Ascending aorta (tissue), 2 donors: ENCODE measurements at places on chromosomes 7 and 10. TPM values are rescaled to one million over a fixed set of nuclear protein-coding genes. Genes with fewer than 3 reads are reported as not detected.
A peak's percentile ranks its signal among the peaks of the same experiment; 100 is the strongest.

Gene OPALIN
- total RNA-seq, result not detected

Gene UNCX
- not detected for total RNA-seq

- no peaks in the 10 kb centered on the region for H3K27me3 ChIP-seq
- H3K27ac ChIP-seq, result peak overlapping the region; percentile 12
- DNase-seq, result no peak
- peak overlapping the region; percentile 63 for H3K4me3 ChIP-seq
- H3K4me1 ChIP-seq, result peaks cover 6% of the 10 kb centered on the region
- no peaks in the 10 kb centered on the region for H3K36me3 ChIP-seq
These were observed 52.7 kb downstream of the RBM17 start for GRCh38 chr10:6141296-6142151.

DNA sequence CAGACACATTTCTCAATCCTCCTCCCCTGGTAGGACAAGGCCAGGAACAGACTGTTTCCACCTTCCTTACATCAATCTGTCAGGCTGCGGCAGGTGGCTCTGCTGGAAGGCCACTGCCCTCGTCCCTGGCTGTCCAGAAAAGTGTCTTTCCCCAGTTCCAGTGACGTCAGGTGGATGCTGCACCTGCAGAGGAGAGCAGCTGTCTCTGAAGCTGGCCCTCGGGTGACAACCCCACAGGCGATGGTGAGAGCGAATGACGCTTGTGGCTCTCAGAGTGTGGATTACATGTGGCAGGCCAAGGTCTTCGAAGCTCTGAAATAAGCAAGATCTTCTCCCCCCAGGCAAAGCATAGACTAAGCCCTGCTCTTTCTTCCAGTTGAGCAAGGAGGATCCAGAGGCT is 146.9 kb upstream of the RET start:
- no peaks in the 10 kb centered on the region for H3K4me1 ChIP-seq
- DNase-seq, result no peak
- no peaks in the 10 kb centered on the region for H3K36me3 ChIP-seq
- no peak overlapping the region for H3K4me3 ChIP-seq
- no peak overlapping the region for H3K27ac ChIP-seq

GRCh38 chr10:114541081-114541796 is 116.8 kb downstream of the ABLIM1 start:
- H3K27me3 ChIP-seq, result no peaks in the 10 kb centered on the region
- H3K4me1 ChIP-seq, result no peaks in the 10 kb centered on the region
- H3K4me3 ChIP-seq, result no peak overlapping the region
- peak overlapping the region; percentile 63 for H3K27ac ChIP-seq
- H3K36me3 ChIP-seq, result no peaks in the 10 kb centered on the region

GRCh38 chr10:97596101-97597082 is 6.9 kb downstream of the C10orf62 start:
- H3K4me3 ChIP-seq, result no peak overlapping the region
- peak; percentile 56 for DNase-seq
- peaks cover 49% of the 10 kb centered on the region for H3K4me1 ChIP-seq
- no peaks in the 10 kb centered on the region for H3K36me3 ChIP-seq
- H3K27me3 ChIP-seq, result no peaks in the 10 kb centered on the region
- peak overlapping the region; percentile 99 for H3K27ac ChIP-seq

- no peak for DNase-seq
- H3K36me3 ChIP-seq, result no peaks in the 10 kb centered on the region
- H3K27ac ChIP-seq, result no peak overlapping the region
- H3K4me3 ChIP-seq, result no peak overlapping the region
- H3K4me1 ChIP-seq, result no peaks in the 10 kb centered on the region
These were observed 22.6 kb downstream of the TMEM254 start for GRCh38 chr10:80100861-80101695.

DNA sequence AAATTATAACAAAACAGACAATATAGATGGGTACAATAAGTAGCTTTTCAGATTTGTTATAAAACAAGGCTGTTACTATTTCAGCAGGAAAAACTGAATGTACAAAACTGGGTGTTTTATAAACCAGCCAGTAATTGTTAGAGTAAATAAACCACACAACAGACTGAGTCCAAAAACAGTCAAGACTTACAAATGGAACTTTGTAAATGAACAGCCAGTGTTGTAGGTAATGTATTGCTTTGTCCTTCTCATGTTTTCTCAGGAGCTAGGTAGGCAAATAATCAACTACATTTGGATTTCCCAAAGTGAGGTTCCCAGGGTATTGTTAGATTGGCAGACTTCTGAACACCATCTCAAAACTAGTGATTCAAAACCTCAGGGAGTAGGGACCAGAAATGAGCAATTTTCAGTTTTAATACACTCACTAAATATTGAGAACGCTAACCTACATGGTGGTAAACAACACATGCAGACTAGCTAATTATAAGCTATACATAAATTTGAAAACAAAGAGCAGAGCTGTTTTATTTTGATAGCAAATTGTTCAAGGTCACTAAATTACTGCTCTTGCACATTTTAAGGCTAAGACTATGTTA is 36.2 kb downstream of the HERPUD2 start:
- H3K36me3 ChIP-seq, result no peaks in the 10 kb centered on the region
- H3K27me3 ChIP-seq, result no peaks in the 10 kb centered on the region
- no peaks in the 10 kb centered on the region for H3K4me1 ChIP-seq
- H3K27ac ChIP-seq, result no peak overlapping the region
- DNase-seq, result no peak

DNA sequence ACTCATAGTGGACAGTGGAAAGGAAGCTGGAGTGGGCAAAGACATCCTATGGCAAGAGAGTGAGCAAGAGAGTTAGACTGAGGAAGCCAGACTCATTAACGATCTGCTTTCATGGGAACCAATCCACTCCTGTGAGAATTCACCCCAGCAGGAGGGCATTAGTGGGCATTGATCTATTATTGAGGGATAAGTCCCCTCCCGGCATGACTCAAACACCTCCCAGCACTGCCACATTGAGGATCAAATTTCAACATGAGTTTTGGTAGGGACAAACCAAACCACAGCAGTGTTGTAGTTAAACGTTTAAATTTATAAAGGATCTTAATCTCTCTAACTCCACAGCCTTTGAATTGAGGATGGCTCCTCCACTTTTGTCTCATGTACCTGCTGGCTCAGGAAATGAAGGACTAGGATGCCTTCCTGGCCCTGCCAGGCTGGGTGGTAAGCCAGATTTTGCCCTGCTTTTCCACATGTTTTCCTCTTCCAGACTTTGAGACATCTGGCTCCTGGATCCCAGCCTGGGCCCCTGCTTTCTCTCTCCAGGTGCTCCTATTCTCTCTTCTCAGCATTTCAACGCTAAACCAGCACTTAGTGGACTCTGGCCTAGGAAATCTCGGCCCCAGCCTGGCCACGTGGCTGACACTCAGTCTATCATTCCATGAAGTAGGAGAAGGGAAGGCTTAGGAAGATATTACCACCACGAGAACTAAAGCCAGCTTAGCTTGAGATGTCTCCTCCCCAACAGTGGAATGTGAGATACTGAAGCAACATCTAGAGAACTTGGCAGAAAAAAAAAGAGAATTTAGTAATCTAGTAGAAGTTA is 96.5 kb upstream of the PIP4K2A start:
- DNase-seq, result no peak
- H3K4me3 ChIP-seq, result no peak overlapping the region
- no peak overlapping the region for H3K27ac ChIP-seq
- no peaks in the 10 kb centered on the region for H3K27me3 ChIP-seq
